D341Med (cell line): ENCODE measurements at places on chromosomes 4 and X.
A peak's percentile ranks its signal among the peaks of the same experiment; 100 is the strongest.

DNA sequence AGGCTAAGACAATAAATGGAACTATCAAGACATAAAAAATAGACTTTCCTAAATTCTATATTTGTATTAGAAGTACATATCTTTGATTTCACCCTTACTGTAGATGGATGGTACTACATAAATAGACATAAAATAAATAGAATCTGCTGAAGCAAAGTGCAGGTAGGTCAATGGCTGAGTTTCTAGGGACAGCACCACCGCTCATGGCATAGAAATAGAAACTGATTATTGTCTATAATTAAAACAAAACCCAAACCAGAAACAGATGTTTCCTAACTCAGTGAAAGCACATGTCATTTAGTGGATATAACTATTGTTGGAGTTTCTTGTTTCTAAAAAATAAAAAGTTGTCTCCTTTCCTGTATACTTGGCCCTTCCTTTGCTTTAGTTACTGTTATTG lies 387.3 kb upstream of the ADGRL3 start:
- no peak for DNase-seq

DNA sequence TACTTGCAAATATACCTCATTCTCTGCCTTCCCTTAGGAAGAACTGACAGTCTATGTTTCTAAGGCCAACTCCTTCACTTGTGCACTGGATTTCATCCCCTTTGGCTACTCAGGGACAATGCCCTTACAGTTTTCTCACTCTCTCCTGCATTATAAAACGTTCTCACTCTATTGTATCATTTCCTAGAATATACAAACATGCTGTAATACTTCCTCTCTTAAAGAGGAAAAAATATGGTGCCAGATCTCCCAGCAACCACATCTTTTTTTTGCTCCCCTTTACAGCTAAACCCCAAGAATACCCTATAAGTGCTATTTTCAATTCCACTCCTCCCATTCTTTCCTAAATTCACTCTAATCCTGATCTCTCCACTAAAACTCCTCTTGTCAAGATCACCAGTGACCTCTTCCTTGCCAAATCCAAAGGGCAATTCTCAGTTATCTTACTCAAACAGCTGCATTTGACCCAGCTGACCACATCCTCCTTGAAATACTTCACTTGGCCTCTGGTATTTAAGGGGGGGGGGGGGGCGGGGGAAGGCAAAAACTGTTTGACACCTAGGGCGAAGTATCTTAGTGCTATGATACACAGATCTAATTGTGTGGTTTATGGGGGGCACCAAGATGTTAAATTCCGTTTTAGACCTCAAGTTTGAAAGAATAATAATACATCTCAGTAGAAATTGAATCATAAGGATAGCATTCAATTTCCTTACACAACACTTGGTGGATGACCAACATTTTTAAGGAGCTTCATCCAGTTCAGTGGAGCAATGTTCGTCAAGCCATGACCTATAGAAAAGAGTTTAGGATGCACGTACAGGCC lies 1.6 kb downstream of the RCHY1 start:
- no peak for DNase-seq

DNA sequence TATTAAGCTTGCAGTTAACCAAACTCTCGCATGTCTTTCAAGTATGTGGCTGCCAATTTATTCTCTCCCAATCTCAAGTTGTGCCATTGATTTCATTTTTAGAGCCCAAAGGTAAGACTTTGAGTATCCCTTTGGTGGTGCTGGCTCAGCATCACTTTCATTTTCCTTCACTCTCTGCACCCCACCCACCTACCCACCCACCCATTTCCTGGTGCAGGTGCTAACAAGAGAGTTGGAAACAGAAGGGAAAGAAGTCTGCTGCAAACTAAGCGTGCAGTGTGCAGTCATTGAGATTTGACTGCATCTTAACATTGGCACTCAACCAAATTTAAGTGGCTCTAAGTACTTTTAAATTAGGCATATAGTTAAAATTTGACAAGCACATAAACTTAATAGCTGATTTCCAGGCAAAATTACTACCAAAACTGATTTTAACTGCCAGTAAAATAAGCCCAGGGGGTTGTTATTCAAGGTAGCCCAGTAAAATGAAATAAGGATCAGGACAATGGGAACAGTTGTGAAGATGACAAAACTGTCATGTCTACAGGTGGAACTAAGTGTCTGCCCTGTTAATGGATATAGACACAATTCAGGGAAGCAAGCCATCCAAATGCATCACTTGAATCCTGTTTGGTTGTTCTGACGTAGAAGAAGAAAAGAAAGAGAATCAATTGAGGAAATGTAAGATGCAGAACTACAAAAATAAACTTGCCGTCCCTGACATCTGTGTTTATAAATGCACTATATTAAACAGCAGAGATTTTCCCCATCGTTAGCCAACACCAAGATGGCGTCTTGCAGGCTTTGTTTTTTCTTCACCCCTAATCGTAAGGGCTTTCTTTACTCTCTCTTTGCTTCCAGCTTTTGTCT lies 184.2 kb downstream of the KDR start:
- no peak for DNase-seq

- peak; percentile 62 for DNase-seq
Observed at GRCh38 chr4:76758290-76758882, 139.6 kb downstream of the SOWAHB start.

DNA sequence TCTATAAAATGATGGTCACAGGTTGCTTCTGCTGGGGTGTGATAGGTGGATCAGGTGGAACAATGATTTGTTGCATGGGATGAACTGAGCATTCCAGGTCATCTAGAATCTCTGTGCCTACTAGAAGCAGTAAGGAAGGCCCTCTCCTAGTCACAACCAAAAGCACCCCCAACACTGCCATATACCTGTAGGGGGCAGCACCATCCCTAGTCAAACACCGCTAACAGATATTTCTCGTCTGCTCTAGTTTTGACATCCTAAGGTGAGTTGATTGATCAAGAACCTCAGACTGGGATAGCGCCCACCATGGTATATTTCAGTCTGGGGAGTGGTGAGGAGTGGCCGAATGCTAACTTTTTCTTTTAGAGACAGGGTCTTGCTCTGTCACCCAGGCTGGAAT lies 160.2 kb downstream of the NHS start:
- DNase-seq = peak; percentile 49

DNA sequence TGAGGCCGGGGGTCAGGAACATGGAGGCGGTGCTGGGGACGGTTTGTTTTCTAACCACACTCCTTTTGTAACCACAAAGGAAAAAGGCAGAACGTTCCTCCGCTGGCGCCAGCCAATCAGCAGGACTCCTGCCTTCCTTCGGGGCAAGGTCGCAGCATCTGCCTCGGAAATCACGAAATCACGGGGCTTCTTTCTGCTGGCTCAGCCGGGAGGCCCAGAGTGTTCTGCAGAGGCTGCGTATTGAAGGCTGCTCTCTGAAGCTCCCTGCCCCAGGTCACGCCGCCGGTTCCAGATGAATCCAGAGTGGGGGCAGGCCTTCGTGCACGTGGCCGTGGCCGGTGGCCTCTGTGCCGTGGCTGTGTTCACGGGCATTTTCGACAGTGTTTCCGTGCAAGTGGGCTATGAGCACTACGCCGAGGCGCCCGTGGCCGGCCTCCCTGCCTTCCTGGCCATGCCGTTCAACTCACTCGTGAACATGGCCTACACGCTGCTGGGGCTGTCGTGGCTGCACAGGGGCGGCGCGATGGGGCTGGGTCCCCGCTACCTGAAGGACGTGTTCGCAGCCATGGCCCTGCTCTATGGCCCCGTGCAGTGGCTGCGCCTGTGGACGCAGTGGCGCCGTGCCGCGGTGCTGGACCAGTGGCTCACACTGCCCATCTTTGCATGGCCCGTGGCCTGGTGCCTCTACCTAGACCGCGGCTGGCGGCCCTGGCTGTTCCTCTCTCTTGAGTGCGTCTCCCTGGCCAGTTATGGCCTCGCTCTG lies 9.4 kb downstream of the TMEM187 start:
- DNase-seq = no peak

DNA sequence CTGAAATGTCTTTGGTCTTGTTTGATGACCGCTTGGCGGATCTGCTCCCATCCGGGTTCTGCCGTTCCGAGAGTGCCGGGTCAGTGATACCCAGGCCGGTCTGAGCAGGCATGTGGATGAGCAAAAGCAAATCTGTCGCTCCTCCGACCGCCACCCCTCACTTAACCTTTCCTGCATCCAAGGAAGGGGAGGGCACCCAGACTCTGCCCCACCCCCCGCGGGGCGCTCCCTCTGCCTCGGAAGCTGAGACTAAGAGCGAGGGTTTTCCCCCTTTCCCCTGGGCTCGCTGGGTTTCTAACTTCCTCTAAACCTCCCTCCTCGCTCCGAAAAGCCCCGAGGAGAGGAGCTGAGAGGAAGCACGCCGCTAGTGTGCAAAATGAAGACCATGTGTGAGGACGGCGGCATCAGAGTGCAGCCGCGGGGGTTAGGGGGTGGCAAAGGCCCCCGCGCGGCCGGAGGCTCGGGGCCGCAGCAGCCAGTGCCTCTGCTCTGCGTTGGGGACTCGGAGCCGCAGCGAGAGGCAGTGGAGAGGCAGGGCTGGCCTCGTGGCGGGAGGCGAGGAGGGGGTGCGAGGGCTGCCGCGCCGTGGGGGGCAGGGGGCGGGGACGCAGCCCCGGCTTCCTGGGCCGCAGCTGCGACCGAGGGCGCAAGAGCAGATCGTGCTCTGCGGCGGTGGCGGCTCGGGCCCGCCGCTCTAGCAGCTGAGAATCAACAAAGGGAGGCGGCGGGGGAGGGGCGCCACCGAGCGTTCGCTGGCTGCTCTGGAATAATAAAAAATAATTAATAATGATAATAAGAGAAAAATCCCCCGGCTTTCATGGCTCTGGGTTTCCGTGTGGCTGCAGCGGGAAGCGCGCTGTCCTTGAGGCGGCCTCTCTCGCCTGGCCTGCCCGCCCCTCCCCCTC lies 55.8 kb upstream of the BCOR start:
- peak; percentile 81 for DNase-seq

DNA sequence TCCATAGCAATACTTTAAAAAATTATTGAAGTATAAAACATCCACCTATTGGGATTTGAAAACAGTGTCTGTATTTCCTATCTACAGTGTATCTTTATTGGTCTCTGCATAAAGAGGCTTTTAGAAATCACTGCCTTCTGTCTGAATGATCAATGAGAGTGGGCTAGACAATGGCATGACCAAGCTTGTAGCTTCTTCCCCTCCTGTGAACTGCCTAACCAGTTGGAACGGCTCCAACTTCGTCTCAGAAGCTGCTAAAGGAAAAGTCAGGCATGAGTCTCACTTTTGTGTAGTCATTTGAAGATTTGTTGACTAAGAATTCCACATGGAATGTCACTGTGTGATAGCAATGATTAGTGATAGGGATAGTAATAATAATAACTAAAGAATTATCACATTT lies 64.2 kb downstream of the INTS12 start:
- DNase-seq = no peak

GRCh38 chr4:76589872-76590797 lies 155.1 kb downstream of the SHROOM3 start:
- DNase-seq = no peak

DNA sequence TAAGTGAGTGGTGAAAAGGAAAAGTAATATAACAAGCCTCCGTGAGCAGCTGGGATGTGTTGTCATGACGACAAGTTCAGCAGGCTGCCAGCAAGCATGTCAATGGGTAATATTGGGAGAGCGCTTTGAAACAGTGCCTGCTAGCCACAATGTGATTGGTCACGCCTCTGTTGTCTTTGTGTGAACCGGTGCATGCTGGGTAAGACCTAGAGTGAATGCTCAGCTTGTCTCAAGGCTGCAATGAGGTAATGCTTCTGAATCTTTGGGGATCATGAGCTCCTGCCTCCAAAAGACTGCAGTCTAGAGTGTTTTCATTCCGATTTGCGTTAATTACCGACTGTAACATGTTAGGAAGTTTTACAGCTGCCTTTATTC lies 54.9 kb downstream of the STOX2 start:
- DNase-seq = peak; percentile 39

DNA sequence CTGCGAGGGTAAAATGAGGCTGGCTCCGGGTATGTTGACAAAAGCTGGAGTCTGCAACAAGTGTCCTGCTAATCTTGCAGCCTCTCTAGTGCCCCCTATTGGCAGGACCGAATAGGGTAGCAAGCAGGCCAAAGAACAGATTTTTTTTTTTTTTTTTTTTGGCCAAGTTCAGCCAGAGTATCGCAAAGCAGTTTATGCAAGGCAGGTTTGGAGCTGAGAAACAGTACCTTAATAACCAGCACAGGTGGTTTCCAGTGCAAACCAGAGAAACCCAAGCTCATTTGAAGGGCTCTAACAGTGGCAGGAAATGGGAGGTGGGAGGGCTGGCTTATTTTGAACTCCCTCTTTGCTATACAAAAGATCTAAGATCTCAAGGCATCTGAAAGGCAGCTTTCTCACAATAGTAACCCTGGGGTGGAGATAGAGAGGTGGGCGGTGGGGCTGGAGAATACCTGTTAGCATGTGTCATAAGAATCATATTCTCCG lies 38.2 kb upstream of the OCIAD2 start:
- peak; percentile 49 for DNase-seq

DNA sequence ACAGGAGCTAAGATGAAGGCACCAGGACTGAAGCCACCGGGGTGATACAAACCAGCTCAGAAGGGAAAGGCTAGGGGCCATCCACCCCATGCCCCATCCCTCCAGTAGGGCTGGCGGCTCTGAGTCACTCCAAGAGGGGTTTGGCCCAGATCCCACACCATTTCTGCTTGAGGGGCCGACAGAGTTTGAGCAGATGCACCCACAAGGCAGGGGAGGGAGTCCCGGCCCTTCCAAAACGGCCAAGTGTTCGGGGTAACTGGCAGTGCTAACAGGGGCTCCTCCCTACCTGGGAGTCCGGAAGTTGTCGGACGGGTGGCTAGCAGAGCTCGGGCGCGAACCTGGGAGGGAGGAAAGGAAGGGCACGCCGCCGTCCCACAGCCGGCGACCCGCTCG lies 412 bp downstream of the SLC10A3 start:
- DNase-seq = no peak

DNA sequence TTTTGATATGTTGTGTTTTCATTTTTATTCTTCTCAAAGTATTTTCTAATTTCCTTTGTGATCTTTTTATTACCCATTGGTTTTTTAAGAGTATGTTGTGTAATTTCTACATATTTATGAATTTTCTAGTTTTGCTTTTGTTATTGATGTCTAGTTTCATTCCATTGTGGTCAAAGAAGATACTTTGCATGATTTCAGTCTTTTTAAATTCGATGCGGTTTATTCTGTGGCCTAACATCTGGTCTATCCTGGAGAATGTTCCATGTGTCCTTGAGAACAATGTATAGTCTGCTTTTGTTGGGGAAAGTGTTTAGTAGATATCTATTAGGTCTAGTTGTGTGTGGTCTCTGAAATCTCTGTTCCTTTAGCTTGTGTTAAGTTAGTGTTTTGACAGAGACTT lies 46.2 kb downstream of the PPEF1 start:
- no peak for DNase-seq

GRCh38 chr4:187889651-187890050 lies 105.9 kb upstream of the ZFP42 start:
- no peak for DNase-seq

GRCh38 chr4:86358257-86358656 lies 1.6 kb downstream of the MAPK10 start:
- no peak for DNase-seq

- peak; percentile 57 for DNase-seq
Observed at GRCh38 chrX:110407910-110408545, 49.4 kb downstream of the RTL9 start.

DNA sequence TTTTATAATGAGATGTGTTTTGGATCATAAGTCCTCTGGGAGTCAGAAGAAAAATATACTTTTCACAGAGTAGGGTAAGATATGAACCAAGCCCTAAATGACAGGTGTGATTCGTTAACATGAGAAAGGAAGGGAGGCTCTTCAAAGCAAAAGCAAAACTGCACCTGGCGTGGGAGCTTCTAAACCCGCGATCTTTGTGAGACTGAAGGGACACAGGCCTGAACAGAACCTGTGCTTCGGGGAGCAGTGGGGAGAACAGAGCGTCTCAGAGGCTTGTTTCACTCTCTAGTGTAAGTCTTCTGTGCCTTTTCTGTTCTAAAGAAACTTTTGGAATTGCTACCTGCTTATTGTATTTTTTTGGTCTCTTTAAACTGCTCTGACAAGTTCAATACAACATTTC lies 30.2 kb upstream of the CYP4V2 start:
- no peak for DNase-seq
